Brain pericyte (primary cell): ENCODE measurements at places on chromosomes 11 and 22.

GRCh38 chr22:35426801-35427140 lies 26.8 kb downstream of the MCM5 start:
- DNase-seq, result no peak

GRCh38 chr22:26295563-26296126 lies 126.4 kb downstream of the SEZ6L start:
- no peak for DNase-seq

DNA sequence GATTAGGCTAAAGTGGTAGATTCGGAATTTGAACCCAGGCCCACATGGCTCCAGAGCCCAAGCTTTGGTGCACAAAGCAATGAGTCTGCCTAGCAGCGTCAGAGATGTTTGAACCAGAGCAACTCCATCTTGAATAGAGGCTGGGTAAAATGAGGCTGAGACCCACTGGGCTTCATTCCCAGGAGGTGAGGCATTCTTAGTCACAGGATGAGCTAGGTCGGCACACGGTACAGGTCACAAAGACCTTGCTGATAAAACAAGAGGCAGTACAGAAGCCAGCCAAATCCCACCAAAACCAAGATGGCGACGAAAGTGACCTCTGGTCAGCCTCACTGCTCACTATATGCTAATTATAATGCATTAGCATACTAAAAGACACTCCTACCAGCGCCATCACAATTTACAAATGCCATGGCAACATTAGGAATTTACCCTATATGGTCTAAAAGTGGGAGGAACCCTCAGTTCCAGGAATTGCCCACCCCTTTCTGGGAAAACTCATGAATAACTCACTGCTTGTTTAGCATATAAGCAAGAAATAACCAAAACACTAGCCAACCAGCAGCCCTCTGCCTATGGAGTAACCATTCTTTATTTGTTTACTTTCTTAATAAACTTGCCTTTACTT lies 40.3 kb upstream of the DAGLA start:
- no peak for DNase-seq

DNA sequence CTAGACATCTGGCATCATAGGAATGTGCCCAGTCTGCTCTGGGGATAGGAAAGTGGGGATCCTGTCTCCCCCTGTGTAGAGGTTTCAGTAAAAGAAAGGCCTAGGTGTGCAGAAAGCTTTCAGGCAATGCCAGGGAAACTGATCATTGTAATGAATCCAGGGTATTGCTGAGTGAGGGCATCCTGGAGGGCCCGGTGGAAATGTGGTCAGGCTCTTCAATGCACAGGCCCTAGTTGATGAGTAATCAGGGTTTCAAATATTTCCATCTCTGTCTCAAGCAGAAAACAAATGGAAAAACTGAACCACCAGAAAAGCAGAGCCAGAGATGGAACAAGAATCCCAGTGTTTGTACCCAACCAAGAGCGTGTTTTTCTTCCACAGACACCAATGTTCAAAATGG lies 2.0 kb downstream of the CD3E start:
- DNase-seq, result no peak

DNA sequence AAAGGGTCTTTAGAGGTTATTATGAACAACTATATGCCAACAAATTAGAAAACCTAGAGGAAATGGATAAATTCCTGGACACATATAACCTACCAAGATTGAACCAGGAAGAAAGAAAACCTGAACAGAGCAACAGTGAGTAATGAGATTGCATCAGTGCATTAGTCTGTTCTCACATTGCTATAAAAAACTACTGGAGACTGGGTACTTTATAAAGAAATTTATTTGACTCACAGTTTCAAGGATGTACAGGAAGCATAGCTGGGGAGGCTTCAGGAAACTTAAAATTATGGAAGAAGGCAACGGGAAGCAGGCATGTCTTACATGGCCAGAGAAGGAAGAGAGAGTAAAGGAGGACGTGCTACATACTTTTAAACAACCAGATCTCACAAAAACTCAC lies 70.8 kb upstream of the GNAZ start:
- no peak for DNase-seq

DNA sequence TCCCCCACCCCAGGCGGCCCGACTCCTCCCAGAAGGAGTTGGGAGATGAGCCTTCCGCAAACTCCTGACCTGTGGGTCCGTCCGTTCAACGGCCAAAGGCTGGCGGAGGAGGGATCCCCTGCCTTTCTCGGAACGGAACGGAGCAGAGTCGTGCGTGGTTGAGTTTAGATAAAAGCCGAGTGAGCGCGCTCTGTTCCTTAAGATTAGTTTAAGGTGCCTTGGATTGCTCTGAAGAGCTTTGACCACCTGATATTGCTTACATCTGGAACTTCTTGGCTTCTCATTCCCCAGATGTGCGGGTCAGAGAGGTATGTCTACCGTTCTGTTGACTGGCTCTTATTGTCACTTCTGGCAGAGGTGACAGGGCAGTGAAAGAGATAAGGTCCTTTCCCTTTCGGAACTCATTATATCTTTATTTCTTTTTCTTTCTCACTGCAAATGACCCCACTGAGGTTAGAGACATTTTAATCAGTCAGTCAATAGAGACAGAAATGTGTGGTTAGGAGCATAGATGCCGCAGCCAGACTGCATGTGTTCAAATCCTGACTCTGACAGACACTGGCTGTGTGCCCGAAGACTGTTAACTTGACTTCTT lies at the start of gene TRIM6:
Gene TRIM6 (plus strand): TSS at position 31 of the 595 bp plus-strand sequence. CDS start 261 bp downstream, at position 292.
- no peak for DNase-seq

GRCh38 chr11:127412234-127412633 lies 411.7 kb upstream of the KIRREL3 start:
- DNase-seq, result no peak

GRCh38 chr22:21043860-21044535 lies 1.7 kb upstream of the LRRC74B start:
- no peak for DNase-seq

DNA sequence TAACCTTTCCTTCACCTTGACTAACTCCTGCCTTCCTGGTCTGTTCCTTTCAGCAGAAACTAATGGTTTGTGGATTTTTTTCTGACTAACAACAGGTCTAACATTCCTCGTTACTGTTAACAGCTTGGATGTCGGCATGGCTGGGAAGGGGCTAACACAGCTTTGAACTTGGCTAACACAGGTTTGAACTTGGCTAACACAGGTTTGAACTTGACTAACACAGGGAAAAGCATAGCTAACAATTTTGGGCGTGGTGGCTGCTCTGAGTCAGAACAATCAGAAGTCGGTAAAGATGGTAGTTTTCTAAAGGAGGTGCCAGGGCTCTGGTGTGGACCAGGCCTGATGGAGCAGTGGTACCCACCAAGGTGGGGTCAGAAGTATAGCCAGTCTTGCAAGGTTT lies 16.1 kb downstream of the MIAT start:
- DNase-seq, result no peak

- no peak for DNase-seq
These were observed 30.3 kb downstream of the BCR start for GRCh38 chr22:23210428-23211170.

GRCh38 chr11:623999-624704 lies 603 bp downstream of the CDHR5 start:
- no peak for DNase-seq

- no peak for DNase-seq
These were observed 5.7 kb downstream of the RSF1 start for GRCh38 chr11:77814848-77815247.

DNA sequence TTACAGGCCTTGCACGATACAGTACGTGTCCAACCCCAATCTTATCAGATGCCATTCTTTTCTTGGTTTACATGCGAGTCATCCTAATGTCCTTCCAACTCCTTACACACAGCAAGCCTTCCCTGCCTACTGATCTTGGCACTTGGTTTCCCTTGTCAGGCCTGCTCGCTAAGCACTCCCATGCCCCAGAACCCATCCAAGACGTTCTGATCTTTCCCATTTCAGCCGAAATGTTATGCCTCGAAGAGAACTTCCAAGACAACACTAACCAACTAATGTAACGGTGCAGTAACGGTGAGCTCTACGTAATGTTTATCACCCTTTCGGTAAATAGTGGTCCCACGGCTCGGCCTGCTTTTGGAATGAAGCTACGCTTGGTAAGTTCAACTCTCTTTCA lies 521 bp downstream of the PES1 start:
- DNase-seq, result no peak

- DNase-seq, result no peak
These were observed 420 bp upstream of the TRIM44 start for GRCh38 chr11:35662061-35662648.

DNA sequence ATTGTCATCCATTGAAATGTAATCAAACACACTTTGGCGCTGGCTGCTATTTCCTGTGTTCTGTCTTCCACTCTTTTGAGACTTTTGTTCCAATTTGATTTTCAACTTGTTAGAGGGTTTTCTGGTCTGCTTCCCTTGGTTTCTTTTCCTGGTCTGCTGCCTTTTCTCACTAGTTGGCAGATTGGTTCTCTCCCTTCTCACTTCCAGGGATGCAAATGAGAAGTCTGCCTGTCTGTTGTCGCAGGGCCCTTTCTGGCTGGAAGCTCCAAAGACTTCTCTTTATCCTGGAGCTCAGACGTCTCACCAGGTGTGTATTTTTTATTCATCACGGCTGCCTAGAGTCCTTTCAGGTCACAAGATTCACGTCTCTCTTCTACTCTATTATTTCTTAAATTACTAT lies 84.0 kb downstream of the RPS6KA4 start:
- no peak for DNase-seq

DNA sequence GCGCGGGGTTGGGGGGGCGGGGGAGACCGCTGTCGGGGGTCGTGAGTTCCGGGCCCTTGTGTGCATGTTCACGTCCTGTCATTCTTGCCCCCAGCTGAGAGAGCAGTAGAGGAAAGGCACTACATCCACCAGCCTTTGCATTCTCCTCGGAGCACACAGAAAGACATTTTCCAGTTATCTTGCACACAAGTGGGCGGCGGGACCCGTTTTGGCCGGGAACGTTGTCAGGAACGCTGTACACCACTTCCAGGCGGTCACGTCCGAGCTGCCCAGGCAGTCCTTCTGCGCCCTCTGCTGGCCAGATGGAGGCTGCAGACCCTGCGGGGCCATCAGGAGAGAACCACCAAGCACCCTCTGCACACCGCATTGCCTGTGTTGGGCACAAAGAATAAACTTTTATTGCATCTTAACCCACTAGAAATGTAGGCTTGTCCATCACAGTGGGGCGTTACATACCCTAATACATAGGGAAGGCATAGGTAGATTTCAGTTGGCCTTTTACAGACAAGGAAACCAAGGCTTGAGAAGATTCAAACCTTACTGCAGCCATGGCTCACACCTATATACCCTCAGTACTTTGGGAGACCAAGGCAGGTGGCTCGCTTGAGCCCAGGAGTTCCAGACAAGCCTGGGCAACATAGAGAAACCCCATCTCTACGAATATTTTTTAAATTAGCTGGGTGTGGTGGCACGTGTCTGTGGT lies 2.8 kb upstream of the CDKN1C start:
- peak; percentile 58 for DNase-seq

DNA sequence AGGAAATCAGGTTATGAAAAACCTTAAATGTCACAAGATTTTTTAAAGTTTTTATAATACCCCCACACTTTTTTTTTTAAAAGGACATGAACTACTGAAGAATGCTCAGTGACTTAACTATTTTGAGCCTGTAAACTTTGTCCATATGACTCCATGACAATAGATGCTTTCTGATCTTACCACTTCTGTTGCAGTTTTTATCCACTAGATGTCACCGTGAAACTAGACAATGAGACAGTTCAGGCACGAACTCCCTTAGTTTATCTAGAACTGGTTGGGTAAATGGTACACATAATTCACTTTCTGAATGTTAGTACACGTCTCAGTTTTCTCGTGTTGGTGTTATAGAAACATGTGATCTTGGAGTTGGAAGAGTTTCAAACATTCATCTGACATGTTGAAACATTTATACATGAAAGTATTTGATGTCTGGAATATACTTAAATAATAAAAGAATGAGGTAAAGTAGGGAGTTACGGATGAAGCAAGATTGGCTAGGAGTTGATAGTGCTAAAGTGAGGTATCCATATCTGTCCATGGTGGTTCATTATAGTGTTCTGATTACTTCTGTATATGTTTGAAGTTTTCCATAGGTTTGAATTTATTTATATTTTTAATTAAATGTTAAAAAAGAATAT lies 8.1 kb downstream of the CCDC15 start:
- peak; percentile 51 for DNase-seq

DNA sequence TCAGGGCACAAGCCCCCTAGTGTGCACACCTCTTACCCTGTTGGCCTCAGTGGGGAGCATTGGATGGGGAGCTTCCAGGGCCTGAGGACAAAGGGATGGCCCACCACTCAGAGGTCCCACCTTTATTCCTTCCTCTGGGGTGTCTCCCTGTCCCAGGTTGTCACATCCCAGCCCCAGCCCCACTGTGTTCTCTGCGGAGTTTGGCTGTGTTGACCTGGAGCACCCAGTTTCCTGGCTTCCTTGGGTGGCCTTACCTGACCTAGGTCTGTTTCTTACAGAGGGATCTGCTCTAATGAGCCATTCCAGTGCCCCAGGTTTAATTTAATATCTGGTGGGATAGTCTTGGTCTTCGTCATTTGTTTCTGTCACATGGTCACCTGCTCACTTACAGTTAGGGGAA lies 38.8 kb upstream of the HORMAD2 start:
- no peak for DNase-seq

- DNase-seq, result no peak
These were observed 34.2 kb downstream of the CCDC81 start for GRCh38 chr11:86408845-86409244.

- no peak for DNase-seq
These were observed 346.1 kb upstream of the DDI1 start for GRCh38 chr11:103690356-103690755.

DNA sequence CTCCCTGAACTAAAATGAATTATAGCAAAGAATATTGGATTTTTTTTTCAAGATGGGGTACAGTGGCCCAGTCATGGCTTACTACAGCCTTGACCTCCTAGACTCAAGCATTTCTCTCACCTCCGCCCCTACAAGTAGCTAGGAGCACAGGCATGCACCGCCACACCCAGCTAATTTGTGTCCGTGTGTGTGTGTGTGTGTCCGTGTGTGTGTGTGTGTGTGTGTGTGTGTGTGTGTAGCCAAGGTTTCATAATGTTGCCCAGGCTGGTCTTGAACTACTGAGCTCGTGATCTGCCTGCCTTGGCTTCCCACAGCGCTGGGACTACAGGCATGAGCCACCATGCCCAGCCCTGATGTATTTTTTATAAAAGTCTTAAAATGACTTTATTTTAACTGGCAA lies 12.6 kb downstream of the THYN1 start:
- DNase-seq, result no peak

DNA sequence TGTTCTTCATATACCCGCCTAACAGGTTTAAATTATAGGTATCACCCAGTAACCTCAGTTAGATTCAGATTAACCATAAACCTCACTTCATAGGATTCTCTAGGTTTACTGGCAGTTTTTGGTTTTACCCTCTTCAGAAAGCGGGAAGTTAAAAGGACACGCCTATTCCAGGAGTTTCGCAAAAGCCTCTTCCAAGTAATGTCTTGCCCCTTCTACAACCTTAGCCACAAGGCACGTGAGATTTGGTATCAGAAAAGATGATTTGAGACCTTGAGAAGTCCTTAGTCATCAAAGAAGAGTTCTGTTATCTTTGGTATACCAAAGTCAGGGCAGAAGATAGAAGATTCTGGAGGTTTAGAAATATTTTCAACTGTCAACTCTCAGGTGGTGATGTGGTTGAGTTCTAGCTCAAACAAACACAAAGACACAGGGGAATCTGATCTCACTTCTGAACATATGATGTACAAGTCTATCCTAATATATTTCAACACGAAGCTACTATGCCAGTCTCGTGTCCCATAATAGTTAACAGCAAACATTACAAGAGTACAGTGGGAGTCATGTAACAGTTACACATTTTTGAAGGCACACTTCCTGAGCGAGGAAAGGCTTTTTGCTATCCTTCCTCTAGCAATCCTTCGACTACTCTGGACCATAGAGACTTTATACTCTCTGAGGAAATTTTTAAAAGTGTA lies 103.5 kb downstream of the USP35 start:
- no peak for DNase-seq
